ENCODE measurements at places on chromosomes 2 and 18.

- DNase-seq, result no peak
These were observed 26.9 kb downstream of the MRO start for GRCh38 chr18:50792885-50793284.

DNA sequence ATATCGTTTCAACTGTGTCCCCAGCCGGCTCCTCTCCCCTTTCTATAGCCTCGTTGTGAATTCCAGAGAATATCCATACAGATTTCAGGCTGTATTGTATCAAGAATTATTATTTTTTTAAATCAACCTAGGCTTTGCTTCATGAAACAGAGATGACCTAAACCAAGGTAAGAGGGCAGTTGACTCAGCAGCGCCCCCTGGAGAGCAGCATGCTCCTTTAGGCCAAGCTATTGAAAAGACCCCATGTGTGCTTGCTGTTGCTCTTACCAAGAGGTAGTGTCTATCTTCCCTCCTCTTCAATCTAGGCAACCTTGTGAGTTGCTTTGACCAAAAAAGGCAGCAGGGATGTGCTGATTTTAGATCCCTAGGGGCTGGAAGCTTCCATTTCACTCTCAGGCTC, 426.7 kb upstream of the SMIM21 start:
- DNase-seq, result no peak

DNA sequence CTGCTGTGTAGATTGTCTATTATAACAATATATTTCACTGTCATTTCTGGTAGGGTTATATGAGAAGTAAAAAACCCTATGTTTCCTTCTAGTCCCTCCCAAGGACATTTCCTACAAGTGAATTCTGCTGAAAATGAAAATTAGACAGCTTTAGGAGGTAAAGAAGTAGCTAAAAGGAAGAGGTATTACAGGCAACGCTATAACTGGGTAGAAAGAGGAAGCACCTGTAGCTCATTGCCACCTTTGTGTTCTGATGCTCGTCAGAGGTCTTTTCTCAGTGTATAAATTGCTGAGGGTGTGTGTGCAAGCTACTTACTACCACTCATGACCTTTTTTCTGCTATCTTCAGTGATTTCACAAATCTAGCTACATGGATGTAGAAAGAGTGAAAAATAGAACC, 1.4 kb downstream of the DNAJC10 start:
- peak; percentile 3 for DNase-seq

GRCh38 chr2:19409046-19409445, 50.6 kb upstream of the OSR1 start:
- no peak for DNase-seq

DNA sequence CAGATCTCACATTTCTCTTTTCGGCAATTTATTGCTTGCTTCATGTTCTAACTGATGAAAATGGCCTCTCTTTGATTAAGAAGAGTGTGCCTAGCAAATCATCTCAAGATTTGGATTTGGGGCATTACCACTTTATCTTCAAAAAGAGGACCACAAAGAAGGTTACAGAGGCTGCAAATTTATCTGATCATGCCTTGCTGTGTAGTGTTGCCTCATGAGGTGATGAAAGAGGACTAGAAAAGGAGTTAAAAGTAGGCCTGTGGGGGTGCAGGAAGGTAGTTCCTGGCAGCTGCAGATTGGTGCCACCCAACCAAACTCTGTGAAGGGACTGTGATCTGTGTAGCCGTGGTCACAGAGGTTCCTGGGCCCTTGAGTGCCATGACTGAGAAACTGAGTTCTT, 69.2 kb downstream of the PRELID3A start:
- no peak for DNase-seq

Measured in central memory CD4-positive, alpha-beta T cell (primary cell).